GM12891 (cell line): ENCODE measurements at places on chromosomes 7 and 10.

- no peak for DNase-seq
Observed at GRCh38 chr10:62562101-62562500, 187.9 kb downstream of the ZNF365 start.

DNA sequence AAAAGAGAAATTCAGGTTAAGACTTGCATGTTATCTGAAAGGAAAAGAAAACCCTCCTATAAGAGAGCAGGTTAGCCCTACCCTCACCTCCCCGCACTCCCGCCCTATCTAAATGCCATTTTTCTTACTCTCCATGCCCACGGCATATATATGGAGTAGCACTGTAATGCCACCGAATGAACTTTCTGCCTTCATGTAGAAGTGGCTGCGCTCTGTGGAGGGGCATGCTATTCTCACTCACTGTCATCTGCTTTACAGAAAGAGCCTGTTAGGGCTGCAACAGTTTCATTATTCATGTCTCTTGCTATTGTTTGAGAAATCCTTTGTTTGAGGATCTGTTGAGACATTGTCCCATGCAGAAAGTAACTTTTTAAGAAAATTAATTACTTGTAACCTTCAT is 1190.6 kb downstream of the SORCS1 start:
- no peak for DNase-seq

DNA sequence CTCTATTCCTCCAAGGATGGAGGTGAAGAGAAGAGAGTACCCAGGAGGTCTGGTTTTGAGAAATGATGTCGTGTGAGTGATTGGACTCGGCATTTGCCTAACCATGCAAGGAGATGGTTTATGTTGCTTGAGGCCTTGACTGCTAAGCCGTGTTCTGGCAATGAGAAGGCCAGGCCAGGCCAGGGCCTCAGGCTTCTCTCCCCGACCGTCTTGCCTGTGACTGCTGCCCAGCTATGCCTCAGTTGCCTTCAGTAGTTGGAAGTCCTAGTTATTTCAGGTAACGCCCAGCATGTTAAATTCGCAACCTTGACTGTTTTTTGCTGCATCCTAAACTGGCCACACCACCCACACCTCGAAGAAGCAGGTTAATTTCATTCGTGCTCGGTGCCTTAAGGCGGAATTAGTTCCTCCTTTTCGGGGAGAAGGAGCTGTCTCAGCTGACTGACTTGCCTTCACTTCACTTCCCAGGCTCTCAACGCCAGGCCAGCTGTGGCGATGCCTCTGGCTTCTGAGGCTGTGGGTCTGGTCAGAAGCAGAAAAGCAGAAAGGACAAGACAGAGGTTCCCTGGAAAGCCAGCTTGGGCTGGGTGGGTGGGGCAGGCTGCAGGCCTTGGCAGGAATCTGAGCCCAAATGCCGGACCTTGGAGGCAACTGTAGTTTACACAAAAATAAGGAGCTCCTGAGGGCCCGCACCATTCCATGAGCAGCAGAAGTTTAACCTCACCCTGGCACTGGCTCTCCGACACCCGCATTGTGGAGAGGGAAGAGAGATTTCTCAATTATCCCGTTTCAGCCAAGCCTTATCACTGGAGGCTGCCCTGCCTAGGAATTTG is 61.9 kb upstream of the SAMD8 start:
- no peak for DNase-seq

- no peak for DNase-seq
Observed at GRCh38 chr7:100257017-100257416, 37.3 kb downstream of the PVRIG start.

- DNase-seq = no peak
Observed at GRCh38 chr7:77833136-77833535, 34.6 kb downstream of the PHTF2 start.

GRCh38 chr10:67045404-67045803 is 119.6 kb downstream of the LRRTM3 start:
- no peak for DNase-seq

- DNase-seq = no peak
Observed at GRCh38 chr10:67723601-67724000, 27.6 kb upstream of the CTNNA3 start.

GRCh38 chr10:29328983-29329382 is 40.1 kb downstream of the LYZL1 start:
- no peak for DNase-seq

GRCh38 chr10:109207361-109207760 is 716.0 kb downstream of the XPNPEP1 start:
- no peak for DNase-seq

DNA sequence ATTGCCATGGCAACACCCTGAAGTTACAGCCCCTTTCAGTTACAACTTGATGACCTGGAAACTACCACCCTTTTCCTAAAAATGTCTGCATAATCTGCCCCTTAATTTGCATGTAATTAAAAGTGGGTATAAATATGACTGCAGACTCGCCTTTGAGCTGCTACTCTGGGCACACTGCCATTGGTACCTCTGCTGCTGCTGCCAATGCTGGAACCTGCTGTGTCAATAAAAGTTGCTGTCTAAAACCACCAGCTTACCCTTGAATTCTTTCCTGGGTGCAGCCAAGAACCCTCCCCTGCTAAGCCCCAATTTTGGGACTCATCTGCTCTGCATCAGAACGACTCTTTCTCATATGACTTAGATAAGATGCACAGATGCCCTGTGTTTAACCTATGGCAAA is 10.2 kb upstream of the FRA10AC1 start:
- no peak for DNase-seq

GRCh38 chr7:28988091-28988490 is 30.0 kb upstream of the TRIL start:
- DNase-seq = no peak

DNA sequence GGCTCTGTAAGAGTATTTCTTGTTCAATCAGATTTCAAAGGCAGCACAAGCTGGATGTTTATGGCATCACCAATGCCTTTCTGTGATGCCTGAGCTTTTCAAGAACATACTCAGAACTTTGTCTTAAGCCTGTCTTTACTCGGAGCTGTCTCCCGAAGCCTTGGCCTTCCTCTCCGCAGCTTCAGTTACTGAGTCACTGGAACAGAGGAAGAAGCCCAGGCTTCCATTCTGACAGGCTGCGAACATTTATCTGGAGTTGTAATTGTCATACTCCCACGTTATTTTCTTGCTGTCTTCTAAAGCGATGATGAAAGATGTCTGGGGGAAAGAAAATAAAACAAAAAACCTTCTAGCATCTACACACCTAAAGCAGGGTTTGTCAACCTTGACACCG is 43.9 kb downstream of the GRK5 start:
- no peak for DNase-seq

DNA sequence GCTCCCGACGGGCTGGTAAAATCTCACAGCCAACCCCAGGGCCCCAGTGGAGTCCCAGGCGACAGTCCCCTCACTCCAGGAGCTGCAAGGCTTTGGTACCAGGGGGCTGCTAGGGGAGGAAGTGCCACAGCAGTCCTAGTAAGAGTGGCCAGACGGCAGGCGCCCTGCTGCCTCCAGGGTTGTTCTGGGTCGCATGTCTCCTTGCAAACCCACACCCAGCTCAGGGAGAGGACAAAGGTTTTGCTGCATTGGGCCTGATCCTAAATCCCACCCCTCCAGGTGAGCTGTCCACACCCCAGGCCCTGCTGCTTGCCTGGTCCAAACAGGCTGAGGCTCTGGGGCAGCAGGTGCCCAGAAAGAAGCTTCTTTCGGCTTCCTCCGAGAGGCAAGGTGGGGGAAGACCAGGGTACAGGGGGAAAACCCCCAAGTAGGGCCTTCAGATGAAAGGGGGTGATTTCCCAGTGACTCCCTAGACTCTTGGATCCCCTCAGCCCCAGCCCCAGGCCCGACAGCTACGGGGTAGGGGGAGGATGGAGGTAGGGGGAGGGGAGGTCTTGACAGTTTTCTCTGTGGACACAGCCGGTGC is 4.2 kb upstream of the KCP start:
- DNase-seq = no peak

GRCh38 chr10:19245889-19246752 is 197.5 kb downstream of the MALRD1 start:
- no peak for DNase-seq

DNA sequence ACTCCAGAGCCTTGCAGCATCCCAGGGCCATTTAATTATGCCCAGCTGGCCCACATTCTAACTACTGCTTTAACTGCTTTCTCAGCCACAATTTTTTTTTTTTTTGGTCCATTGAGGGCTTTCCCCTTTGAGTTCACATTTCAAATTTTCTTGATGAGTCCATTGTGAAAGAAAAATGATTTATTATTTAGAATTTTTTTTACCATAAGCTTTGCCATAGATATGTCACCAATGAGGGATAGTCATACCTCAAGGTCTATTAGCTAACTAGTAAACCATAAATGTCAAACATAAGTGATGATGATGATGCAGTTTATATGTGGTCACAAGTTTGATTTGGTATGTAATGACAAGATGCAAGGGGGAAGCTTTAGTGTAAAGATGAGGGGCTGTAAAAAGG is 282.9 kb downstream of the BICC1 start:
- DNase-seq = no peak

- no peak for DNase-seq
Observed at GRCh38 chr7:96774358-96774757, 64.7 kb upstream of the SEM1 start.

DNA sequence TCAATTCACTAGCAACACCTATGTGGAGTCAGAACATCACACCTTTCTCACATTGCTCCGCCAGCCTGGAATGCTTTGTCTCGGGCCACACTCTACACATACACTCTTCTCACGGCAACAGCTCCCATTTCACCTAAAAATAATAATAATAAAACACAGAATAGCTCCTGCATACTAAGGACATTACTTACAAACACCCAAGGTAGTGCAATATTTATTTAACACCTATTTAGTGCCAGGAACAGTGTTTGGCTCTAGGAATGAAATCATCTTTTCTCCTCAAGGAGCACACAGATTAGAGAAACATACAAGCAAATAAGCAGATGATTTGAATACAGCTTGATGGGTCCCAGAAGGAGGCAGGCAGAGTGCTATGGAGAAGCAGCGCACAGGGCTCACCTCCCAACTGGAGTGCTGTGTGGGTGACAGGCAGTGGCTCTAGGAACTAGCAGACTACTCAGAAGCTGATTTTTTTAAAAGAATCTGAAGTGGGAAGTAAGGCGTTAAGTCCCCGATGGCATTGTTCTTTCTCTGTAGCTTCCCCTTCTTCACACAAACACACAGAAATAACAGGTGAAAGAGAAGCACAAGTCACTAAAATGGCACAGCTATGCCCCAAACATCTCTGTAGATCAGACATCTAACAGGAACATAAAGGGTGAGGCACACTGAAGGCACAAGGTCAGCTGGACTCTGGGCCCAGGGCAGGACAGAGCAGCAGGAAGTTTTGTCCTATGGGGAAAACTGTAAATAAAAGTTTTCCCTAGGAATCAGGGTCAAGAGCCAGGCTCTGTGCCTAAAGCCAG is 16.7 kb downstream of the USP6NL start:
- DNase-seq = no peak

DNA sequence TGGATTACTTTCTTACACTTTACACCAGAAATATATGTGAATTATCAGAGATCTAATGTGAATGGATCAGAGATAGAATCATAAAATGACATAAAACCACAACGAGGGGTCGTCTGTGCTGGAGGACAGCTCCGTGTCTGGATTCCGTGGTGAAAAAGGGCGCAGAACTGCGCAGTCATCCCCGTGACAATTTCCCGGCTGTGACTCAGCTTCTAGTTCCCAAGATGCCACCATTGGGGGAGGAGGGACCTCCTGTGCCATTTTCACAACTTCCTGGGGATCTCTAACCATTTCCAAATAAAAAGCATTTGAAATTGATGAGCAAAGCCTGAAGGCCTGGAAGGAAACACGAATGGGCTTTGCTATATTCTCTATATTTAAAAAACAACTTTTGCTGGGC is 72.1 kb downstream of the PDGFA start:
- no peak for DNase-seq

- DNase-seq = no peak
Observed at GRCh38 chr7:150417863-150418262, 32.6 kb upstream of the GIMAP8 start.

- DNase-seq = no peak
Observed at GRCh38 chr7:40429826-40430225, 295.0 kb downstream of the SUGCT start.

DNA sequence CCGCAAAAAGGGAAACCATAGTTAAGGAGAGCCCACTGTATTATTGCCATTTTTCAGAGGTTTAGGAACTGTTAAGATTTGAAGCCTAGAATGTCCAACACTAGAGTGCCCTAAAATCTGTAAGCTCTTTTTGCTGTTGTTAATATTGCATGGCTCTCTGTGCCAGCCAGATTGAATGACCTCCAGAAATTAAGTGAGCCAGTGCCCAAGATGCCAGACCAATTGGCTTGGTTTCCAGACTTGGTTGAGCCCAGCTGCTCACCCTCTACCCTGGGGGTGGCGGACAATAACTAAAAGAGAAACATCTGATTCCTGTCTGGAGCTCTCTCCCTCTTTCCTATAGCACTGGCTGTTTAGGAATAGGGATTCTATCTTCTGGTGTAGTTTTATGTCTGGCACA is 340.1 kb downstream of the PHF14 start:
- no peak for DNase-seq

DNA sequence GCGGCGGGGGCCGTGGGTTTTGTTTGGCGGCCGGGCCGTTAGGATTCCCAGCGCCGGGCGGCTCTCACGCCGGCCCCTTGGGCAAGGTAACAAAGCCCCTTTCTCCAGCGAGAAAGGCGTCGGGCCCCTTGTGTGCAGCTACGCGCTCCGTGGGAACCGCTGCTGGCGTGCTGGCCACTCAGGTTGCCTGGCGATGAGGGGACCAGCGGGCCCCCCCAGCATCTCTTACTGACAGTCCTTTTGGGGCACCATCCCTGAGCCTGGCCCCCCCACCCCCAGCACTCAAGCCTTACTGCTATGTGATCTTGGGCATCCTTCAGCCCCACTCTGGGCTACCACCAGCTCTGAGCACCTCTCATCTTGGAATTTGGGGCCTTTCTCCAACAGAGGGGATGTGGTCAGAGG is 1.8 kb downstream of the LFNG start:
- DNase-seq = no peak

- DNase-seq = no peak
Observed at GRCh38 chr10:113303544-113304146, 249.2 kb upstream of the HABP2 start.

DNA sequence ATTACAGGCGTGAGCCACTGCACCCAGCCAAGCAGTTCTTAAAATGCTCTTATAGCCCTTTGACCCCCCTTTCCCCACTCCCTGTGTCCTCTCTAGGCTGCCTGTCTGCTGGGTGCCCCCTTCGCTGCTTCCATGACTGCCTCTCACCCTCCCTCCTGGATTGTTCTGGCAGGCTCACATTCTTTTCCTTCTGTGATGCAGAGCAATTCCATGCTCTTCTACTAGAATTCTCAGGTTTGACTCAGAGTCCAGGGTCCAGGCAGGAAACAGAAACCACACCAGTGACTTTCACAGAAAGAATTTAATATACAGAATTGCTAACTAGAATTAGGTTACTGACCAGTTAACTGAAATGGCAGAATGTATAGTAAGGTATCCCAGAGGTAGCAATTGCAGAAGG is 244.8 kb downstream of the BAMBI start:
- no peak for DNase-seq
